ENCODE measurements at places on chromosomes 7 and 10. TPM values are rescaled to one million over a fixed set of nuclear protein-coding genes. Genes with fewer than 3 reads are reported as not detected.

DNA sequence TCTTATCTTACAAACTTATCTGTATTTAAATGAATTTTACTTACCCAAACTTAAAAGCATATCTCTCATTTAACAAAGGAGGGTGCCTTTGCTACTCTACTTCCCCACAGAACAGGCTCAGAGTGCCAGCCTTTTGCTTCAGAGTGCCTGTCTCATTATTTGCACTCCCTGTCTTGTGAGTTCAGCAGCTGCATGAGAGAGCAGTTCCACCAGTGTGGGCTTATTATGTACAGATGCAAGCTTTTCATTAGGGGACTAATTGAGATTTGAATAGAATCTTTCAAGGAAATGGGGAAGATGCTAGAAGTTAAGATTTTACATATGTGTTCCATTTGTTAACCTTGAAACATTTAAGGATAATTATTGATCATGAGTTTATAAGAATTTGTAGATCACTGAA is 310.2 kb upstream of the LRRN3 start:
- no peak for DNase-seq

The DYDC2 gene
- total RNA-seq: not detected

The ZSWIM8 gene
- total RNA-seq: 73.4 TPM

DNA sequence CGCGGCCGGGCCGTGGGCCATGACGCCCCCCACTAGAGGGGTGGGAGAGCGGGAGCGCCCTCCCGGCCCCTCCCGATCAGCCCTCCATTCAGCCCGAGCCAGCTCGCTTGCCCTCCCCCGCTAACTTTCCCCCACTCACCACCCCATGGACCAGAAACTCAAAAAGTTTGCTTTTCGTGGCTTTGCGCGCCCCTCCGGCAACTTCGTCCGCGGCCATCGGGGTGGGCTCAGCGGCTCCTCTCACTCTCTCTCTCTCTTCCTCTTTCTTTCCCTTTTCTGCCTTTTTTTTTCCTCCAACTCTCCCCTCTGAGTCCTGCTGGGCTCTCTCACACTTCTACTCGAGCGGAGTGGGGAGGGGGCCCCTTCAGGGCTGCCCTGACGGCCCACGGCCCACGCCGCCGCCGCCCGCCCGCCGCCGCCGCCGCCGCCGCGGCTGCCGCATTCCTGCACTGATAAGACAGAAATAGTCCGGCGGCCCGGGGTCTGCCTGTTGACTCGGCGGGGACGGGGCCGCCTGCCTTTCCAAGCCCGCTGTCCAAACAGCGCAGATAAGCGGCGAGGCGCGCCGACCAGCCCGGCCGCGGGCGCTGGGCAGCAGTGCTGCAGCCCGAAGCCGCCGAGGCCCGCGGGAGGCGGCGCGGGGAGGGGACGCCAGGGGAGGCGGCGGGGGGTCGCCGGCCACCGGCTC is at the start of gene SMARCD3:
Gene SMARCD3, minus strand, starts transcription at position 349 of the 688 bp plus-strand sequence. Its CDS starts 132 bp downstream, at position 217.
- no peak for DNase-seq

The TMEM176A gene
- 70.7 TPM for total RNA-seq

DNA sequence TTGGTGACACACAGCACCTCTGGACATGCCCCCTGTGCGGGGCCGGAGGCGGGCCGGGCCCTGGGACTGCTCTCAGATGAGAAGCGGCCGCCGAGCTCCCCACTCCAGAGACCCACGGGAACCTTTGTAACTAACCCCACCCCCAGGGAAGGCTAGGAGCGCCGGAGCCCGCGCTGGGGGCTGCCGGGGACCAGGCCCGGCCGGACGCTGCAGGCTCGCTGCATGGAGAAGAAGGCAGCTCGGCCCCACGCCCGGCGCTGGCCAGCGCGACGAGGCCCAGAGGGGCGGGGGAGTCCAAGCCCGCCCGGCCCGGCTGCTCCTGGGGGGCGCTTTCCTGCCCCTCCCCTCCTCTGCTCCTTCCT is 36.5 kb downstream of the AGAP3 start:
- no peak for DNase-seq

The ELFN1 gene
- 1.2 TPM for total RNA-seq

The ATOH7 gene
- total RNA-seq: not detected

The PRSS37 gene
- total RNA-seq: not detected

The TMEM139 gene
- total RNA-seq: 0.29 TPM

The SPDYE1 gene
- not detected for total RNA-seq
